Fibroblast of gingiva (primary cell): ENCODE measurements at places on chromosomes 2 and 18.

DNA sequence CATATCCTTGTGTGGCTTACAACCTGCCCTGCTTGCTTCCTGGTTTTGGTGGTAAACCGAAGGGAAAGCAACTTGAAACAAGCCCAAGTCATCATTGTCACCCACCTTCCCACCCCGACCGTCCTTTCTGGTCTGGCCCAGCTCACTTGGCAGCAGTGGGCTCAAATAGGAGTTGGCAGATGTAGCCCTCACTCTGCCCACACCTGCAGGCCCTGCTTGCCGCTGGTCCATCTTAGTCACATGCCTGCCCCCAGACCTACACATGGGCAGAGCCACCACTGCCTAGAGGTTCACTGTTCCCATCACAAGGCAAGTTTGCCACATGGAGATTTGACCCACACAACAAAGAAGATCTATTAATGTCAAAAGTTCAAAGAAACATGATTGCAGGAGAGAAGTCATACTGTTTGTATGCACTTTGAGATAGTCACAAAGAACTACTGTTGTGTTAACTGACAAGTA, 9.3 kb downstream of the EIPR1 start:
- no peak for DNase-seq

GRCh38 chr2:214730800-214731407, 78.6 kb downstream of the BARD1 start:
- DNase-seq = no peak

DNA sequence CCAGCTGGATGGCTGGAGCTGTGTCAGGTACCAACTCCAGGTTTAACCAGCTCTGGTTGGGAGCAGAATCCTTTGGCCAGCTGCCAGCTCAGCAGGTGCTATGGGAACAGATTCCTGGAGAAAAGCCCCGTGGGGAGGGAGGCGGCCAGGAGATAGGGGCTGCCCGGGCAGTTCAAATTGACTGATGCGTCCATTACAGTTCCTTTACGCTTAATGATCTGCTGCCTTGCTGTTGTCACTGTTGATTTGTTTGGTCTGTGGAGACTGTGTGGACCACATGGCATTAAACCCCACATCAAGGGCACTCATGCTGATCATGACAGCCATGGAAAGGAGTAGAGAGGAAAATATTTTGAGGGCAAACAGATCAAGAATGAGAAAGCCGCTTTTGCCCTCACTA, 200.0 kb downstream of the TSN start:
- no peak for DNase-seq

DNA sequence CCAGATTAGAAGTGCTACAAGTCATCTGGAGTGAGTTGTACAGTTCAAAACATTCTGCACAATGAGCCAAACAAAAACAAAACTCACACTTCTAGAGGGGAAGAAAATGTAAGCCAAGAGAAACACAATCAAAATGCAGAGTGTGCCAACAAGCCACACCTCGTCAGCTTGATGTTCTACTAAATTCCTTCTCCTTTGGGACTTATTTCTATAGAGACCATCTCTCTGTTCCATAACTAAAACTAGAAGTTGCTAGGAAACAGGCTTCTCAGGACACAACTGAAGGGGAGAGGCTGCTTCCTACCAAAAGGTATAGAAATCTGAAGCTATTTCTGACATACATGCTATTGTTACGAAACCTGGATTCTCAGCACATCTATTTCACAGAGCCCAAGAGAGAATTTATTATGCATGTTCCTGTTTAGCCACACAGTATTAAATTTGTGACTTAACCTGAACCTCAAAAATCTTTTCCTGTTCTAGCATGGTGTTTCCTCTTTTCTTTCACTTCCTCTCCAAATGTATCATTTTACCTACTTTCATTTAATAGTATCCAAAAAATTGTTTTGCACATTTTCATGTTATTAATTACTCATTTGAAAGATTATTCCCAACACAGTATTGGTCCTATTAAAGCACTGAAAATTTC, 211.4 kb upstream of the CCDC150 start:
- no peak for DNase-seq

GRCh38 chr2:10236571-10237391, 65.9 kb upstream of the HPCAL1 start:
- DNase-seq = no peak
